ENCODE measurements at places on chromosomes 5 and 9.

DNA sequence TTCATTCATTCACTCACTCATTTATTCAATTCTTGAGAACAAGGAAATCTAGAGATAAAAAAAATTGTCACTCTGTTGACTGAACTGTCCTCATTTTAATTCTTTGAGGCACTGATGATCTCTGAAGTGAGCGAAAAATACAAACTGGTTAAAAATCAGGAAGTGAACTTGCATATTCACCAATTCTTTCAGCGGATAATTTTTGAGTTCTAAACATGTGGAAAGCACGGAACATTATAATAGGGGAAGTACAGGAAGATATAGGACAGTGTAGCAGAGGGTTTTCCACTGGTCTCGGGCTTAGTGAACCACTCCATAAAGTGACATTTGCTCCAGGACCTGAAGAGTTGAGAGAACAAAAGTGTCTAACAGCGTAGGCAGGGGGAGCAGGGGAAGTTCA, 169.5 kb downstream of the TLR4 start:
- DNase-seq = no peak

- peak; percentile 28 for DNase-seq
These were observed 79.8 kb downstream of the RICTOR start for GRCh38 chr5:38994324-38994927.

DNA sequence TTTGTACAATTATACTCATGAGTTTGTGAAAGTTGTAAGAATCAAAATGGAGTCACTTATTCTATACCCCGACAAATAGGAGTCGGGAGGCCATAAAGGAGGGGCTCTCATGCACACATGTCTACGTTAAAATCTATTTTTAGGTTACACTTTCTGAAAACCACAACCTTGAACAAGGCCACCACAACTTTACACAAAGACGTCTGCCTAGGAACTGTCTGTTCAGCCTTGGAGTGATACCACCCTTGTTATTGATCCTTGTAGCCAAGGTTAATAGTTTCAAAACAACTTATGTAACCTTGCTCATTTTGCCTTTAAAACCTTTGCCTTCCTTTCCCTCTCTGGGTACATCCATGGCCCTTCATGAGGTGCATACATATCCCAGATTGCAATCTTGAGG, 4.1 kb upstream of the NDFIP1 start:
- DNase-seq = no peak

- no peak for DNase-seq
These were observed 22.3 kb downstream of the PDE8B start for GRCh38 chr5:77232574-77233358.

DNA sequence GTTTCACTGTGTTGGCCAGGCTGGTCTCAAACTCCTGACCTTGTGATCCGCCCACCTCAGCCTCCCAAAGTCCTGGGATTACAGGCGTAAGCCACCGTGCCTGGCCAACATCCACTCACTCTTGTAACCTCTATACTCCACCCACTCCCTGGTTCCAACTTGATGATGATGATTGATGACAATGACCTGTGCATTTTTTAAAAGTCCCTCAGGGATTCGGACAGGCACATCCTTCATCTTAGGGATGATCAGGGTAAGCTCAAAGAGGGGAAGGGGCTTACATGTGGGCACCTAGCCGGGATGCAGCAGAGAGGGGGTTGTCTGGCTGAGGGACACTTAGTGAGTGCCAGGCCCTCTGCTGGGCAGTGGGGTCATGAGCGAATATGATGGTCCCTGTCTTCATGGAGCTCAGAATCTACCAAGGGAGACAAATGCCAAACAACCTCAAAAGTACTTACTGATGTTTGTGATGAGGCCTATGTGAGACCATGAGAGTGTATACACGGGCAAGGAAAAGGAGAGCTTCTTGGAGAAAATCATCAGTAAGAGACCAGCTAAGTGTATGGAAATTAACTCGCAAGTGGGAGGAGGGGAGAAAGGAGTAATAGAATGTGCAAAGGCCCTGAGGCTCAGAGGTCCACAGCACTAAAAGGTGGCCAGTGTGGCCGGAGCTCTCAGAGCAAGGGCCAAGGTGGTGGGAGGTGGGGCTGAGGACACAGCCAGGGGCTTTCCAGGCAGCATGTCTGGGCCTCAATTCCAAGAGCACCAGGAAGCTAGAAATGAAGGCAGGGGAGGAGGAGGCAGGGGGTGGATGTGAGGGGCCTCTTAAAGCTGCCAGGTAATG, 27.4 kb downstream of the LHX2 start:
- DNase-seq = no peak

GRCh38 chr9:99090336-99091130, 14.4 kb upstream of the TGFBR1 start:
- no peak for DNase-seq

DNA sequence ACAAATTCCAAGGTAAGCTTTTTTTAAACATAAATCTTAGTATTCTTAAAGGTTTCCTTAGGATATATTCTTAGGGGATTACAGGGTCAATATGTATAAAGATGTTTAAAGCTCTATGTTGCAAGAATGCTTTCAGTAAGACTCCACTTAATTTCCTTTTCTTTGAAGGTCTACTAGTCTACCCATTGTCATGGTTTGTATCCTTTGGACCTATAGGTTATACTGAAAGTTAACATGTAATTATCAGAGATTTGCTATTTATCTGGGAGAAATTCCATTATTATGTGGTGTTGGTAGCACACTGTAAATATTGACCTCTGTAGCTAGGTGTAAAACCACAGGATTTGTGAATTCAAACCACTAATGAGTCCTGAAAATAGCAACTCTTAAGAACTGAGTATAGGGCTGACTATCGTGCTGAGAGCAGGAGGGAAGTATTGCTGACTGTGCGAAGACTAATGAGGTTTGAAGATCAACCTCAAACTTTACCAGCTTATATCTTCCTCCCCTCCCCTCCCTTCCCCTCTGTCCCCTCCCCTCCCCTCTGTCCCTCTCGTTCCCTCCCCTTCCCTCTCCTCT, 85.6 kb downstream of the GADD45G start:
- no peak for DNase-seq

DNA sequence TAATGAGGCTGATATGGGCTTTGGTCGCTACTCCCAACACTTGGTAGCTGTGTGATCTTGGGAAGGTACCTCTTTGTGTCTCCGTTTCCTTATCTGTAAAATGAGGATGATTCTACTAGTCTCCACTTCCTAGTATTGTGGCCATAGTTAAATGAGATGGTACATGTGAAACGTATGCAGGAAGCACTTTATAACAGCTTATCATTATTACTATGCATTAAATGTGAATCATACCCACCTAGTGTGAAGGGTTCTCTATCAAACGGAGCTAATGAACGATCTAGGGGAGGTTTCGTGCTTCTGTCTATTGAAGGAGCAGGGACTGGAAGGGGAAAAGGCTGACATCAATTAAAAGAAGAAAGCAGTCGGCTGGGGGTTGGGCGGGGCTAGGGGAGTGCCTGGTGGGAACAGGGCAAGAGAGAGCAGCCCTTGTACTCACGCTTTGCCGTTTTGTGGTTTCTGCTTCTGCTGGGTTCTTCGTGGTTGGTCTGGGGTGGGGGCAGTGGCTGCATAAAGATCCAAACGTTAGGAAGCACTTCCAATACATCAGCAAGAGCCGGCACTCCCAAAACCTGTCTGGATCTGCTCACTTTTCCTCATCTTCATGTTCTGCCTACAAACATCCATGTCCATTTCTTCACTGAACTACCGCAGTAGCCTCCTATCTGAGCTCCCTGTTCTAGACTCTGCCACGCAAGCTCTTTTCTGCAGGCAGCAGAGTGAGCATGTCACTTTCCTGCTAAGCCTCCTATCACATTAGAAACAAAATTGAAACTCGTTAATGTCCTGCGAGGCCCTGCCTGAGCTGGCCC, 30.8 kb downstream of the LCP2 start:
- DNase-seq = no peak

- no peak for DNase-seq
These were observed 34.0 kb upstream of the ZNF484 start for GRCh38 chr9:92911511-92912475.
